ENCODE measurements at places on chromosomes 1 and 21. TPM values are rescaled to one million over a fixed set of nuclear protein-coding genes. Genes with fewer than 3 reads are reported as not detected.

PRELP gene
- under 0.01 TPM for total RNA-seq

IKBKE gene
- total RNA-seq = 8.8 TPM

TNFAIP8L2 gene
- not detected for total RNA-seq

APOBEC4 gene
- total RNA-seq = not detected

SPATA17 gene
- 1.0 TPM for total RNA-seq

NDC1 gene
- 28.6 TPM for total RNA-seq

APCS gene
- total RNA-seq = not detected

BCL2L15 gene
- total RNA-seq = not detected

S100A6 gene
- 349 TPM for total RNA-seq

PRDM16 gene
- 0.65 TPM for total RNA-seq

RGS8 gene
- total RNA-seq = not detected

NLRP3 gene
- total RNA-seq = 0.32 TPM

TMPRSS2 gene
- not detected for total RNA-seq

LAD1 gene
- total RNA-seq = 0.48 TPM

TAL1 gene
- total RNA-seq = not detected

SLC1A7 gene
- total RNA-seq = not detected

HMGCS2 gene
- total RNA-seq = not detected

TEX35 gene
- total RNA-seq = not detected

HOOK1 gene
- total RNA-seq = not detected

LCA5L gene
- total RNA-seq = 1.2 TPM

PGBD5 gene
- 1.3 TPM for total RNA-seq

PDPN gene
- total RNA-seq = 15.3 TPM

PODN gene
- total RNA-seq = 0.39 TPM

SYCP1 gene
- not detected for total RNA-seq

VAV3 gene
- not detected for total RNA-seq

LCE2C gene
- total RNA-seq = not detected

KIF2C gene
- 19.3 TPM for total RNA-seq

GLIS1 gene
- total RNA-seq = 1.8 TPM

ST6GALNAC3 gene
- total RNA-seq = 4.7 TPM

Data from epithelial cell of alveolus of lung (primary cell).